ENCODE measurements at places on chromosomes 3 and 15. TPM values are rescaled to one million over a fixed set of nuclear protein-coding genes. Genes with fewer than 3 reads are reported as not detected.

The LTF gene
- total RNA-seq, result 0.13 TPM

The GOLGA6A gene
- not detected for total RNA-seq

The MESP1 gene
- 1.1 TPM for total RNA-seq

The PDCD6IP gene
- 302 TPM for total RNA-seq

The MYO5C gene
- total RNA-seq, result 0.24 TPM

The ZBED2 gene
- 0.16 TPM for total RNA-seq

GRCh38 chr3:106029954-106030626 is 161.3 kb upstream of the CBLB start:
- no peak overlapping the region for H3K4me3 ChIP-seq
- no peaks in the 10 kb centered on the region for H3K4me1 ChIP-seq
- H3K27me3 ChIP-seq, result no peaks in the 10 kb centered on the region

DNA sequence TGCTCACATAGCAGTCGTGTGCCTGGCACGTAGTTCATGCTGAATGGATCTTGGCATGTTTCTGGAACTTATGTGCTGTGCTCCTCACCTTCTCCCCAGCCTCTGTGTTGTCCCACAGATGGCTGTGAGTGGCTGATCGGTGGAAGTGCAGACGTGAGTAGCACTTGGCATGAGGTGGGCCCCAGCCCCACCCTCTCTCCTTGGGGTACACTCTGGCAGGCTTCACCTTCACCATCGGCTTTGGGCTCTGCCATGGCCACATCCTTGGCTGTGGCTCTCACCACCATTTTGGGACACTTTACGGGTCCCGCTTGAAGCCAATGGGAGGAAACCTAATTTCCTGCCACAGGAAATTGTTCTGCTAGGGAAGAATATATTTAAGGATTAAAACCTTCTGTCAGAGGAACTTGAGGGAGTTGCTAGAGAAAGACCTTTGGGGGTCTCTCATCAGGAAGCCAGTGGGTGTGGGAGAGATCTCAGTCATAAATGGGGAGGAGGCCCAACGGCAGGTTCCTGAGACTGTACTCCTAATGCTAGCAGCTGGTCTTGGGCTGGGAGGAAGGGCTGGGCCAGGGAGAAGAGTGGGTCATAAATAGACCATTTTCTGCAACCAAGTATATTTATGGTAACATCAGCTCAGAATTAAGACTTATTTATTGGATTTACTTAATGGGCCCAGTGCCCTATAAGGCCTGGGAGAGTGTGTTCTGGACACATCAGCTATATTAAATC is 92.3 kb downstream of the SMAD3 start:
- no peak overlapping the region for H3K4me3 ChIP-seq
- H3K36me3 ChIP-seq, result no peaks in the 10 kb centered on the region
- no peak overlapping the region for H3K27ac ChIP-seq
- DNase-seq, result no peak
- H3K4me1 ChIP-seq, result no peaks in the 10 kb centered on the region
- no peaks in the 10 kb centered on the region for H3K27me3 ChIP-seq

DNA sequence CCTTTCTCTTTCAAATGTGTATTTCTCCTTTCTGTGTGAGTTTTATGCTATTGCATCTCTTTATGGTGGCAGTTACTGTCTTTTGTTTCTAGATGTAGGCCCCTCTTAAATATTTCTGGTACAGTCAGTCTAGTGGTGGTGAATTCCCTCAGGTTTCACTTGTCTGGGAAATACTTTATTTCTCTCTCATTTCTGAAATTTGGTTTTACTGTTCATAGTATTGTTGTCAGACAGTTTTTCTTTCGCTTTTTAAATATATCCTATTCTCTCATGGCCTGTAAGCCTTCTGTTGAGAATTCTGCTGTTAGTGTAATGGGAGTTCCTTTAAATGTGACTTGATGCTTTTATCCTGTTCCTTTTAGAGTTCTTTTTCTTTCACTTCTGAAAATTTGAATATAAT is 874.0 kb downstream of the PLOD2 start:
- no peak for DNase-seq
- H3K27ac ChIP-seq, result no peak overlapping the region
- H3K27me3 ChIP-seq, result no peaks in the 10 kb centered on the region
- H3K4me1 ChIP-seq, result no peaks in the 10 kb centered on the region
- H3K4me3 ChIP-seq, result no peak overlapping the region

DNA sequence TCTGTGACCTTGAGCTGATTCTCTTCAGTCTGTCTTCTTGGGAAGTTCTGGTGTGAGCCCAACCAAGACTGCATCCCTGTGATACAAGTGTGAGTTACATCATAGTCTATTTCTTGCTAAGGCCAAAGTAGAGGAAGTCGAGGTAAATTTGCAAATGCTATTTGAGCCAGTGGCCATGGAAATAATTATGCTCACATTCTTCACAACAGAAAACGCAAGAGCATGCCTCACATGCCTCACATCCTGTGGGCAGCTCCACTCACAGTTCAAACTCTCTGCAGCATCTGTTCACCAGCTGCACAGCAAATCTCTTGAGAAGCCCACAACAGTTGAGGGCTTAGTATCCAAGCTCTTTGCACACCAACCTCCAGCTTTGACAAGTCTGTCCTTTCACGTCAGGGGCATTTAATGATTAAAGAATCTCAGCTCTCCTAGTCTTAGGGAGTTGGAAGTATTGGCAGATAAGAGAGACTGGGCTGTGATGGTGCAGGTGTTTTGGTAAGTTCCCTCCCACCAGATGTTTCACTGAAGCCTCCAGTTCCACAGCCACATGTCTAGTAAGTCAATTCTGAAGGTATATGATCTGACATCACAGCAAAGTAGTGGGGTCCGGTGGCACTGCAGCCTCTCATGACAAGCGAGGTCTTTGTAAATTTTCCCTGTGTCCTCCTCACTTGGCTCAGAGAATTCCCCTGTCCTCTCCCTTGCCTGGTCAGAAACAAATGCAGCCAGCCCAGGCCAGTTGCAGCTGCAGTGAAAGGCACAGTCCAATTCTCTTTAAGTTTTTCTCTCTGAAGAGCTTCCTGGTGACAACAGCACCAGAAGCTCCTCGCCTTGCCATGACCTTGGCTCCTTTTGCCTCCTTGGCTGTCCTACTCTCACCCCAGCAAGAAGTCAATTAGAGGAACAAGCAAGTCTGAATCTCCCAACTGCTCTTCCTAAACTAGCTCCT is 166.1 kb downstream of the SSR3 start:
- DNase-seq, result no peak
- H3K36me3 ChIP-seq, result no peaks in the 10 kb centered on the region
- no peak overlapping the region for H3K4me3 ChIP-seq
- H3K27ac ChIP-seq, result no peak overlapping the region
- no peaks in the 10 kb centered on the region for H3K4me1 ChIP-seq

DNA sequence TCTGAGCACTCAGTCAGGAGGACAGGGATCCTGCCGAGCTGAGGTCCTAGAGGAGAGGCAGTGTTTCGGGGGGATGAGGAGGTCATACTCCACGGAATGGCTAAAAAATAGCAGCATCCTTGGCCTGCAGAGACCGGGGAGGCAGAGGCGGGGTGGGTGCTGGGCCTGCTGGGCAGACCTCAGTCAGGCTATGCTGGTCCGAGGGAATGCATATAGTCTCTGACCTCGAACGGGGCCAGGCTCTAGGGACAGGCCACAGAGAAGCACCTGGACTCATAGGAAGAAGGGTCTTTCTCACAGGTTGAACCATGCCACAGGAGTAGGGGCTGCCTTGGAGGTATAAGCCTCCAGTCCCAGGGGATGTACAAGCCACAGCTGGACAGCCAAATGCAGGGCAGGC is 14.0 kb upstream of the SKIC8 start:
- no peaks in the 10 kb centered on the region for H3K36me3 ChIP-seq
- no peak for DNase-seq
- no peak overlapping the region for H3K27ac ChIP-seq
- H3K4me1 ChIP-seq, result peaks cover 15% of the 10 kb centered on the region
- no peak overlapping the region for H3K4me3 ChIP-seq

DNA sequence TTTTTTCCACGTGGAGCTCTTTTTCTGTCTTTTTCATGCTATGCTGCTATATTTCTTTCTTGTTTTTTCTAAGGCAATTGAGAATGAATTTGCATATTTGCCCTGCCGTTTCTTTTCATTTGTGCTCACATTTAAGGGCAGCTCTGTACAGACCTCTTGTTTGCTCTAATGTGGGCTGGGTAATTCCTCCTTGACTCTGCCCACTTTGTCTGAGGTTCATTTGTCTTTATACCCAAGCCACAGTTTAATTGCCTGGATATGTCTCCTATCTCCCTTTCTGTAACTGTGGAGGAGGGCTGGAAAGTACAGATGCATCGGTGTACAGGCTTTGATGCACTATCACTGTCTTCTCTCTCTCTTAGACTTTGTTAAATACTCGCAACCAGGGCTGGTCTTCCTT is 195.9 kb downstream of the EPHB1 start:
- no peak for DNase-seq
- no peaks in the 10 kb centered on the region for H3K27me3 ChIP-seq
- no peaks in the 10 kb centered on the region for H3K4me1 ChIP-seq
- H3K4me3 ChIP-seq, result no peak overlapping the region
- H3K36me3 ChIP-seq, result no peaks in the 10 kb centered on the region

- no peak overlapping the region for H3K27ac ChIP-seq
- H3K4me3 ChIP-seq, result no peak overlapping the region
- H3K4me1 ChIP-seq, result no peaks in the 10 kb centered on the region
- H3K27me3 ChIP-seq, result no peaks in the 10 kb centered on the region
- no peak for DNase-seq
Observed at GRCh38 chr3:191065181-191065805, 133.7 kb upstream of the OSTN start.

DNA sequence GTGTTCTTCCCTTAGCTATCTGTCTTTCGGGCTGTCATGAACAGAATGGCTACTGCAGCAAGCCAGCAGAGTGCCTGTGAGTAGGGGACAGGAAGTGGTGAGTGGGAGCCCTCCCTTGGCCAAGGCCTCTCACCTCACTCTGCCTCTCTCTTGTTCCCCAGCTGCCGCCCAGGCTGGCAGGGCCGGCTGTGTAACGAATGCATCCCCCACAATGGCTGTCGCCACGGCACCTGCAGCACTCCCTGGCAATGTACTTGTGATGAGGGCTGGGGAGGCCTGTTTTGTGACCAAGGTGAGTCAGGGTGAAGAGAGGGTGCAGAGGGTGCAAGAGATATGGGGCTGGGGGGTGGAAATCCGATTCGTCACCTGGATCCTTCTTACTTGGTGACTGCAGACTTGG is 3.0 kb downstream of the DLL4 start:
- no peaks in the 10 kb centered on the region for H3K36me3 ChIP-seq
- DNase-seq, result no peak
- no peaks in the 10 kb centered on the region for H3K27me3 ChIP-seq

DNA sequence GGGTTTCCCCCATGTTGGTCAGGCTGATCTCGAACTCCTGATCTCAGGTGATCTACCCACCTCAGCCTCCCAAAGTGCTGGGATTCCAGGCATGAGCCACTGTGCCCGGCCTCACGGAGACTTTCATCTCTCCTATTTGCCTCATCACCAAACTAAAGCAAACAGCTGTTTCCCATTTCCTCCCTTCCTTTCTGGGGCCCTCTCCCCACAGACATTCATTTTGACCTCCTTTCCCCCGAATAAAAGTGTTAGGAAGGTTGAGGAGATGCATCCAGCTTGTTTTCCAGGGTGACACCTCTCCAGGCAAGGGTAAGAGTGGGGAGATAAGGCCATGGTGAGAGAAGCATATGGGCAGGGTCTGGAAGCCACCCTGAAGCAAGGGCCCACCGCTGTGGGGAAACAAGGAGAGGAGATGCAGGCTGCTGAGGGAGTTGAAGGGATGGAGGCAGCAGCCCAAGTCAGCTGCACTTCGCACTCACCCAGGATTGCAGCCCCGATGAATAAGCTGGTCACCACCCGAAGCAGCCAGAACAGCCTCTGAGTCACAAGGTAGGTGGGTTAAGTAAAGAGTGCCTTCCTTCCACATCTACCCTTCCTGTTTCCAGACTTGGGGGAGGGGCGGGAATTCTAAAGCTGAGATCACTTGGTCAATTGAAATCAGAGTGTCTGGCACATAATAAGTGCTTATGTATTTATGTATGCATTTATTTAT is 7.7 kb downstream of the DUOXA2 start:
- peaks cover 7% of the 10 kb centered on the region for H3K27me3 ChIP-seq
- no peak overlapping the region for H3K4me3 ChIP-seq
- no peaks in the 10 kb centered on the region for H3K36me3 ChIP-seq
- H3K4me1 ChIP-seq, result peaks cover 9% of the 10 kb centered on the region
- no peak for DNase-seq

GRCh38 chr15:89322822-89323221 is 11.8 kb downstream of the POLG start:
- no peak for DNase-seq
- peaks cover 99% of the 10 kb centered on the region for H3K36me3 ChIP-seq
- peaks cover 3% of the 10 kb centered on the region for H3K4me1 ChIP-seq
- H3K27ac ChIP-seq, result no peak overlapping the region
- no peak overlapping the region for H3K4me3 ChIP-seq
- H3K27me3 ChIP-seq, result no peaks in the 10 kb centered on the region

DNA sequence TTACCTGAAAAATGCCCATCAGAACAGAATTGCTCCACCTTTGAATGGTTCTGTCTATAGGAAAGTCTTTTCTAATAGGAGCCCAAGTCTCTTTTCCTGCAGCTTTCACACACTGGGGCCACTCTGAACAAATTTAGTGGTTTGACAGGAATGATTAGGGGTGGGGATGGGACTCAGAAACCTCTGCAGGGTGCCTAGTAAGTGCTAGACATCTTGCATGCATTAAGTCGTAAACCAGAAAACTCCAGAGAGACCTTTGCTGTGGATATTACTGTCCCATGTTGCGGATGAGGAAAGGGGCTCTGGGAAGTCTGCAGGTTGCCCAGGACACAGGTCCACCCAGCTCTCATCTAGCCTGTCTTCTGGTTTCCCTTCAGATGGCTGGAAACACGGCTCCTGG is 189.7 kb downstream of the OPA1 start:
- no peaks in the 10 kb centered on the region for H3K36me3 ChIP-seq
- H3K4me1 ChIP-seq, result peaks cover 15% of the 10 kb centered on the region
- no peak for DNase-seq
- H3K27ac ChIP-seq, result no peak overlapping the region
- no peaks in the 10 kb centered on the region for H3K27me3 ChIP-seq

DNA sequence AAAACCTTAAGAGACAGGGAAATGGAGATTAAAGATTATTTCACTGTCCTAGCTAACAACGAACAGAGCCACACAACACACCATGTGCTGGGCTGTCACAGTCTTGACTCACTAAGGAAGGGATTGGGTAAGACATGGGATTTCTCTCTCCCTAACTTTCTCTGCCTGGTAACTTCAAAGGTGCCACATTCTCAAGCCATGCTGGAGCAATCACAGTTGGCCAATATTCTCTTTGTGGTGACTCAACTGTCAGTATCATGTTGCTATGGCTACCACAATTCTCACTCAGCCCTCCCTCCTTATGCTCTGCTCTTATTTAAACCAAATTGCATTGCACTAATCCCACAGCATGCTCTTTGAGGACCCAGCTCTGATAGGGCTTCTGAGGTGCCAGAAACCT is 74.0 kb downstream of the OXNAD1 start:
- no peak overlapping the region for H3K27ac ChIP-seq
- no peak for DNase-seq
- H3K27me3 ChIP-seq, result no peaks in the 10 kb centered on the region
- H3K36me3 ChIP-seq, result peaks cover 20% of the 10 kb centered on the region
- H3K4me3 ChIP-seq, result no peak overlapping the region
